ENCODE measurements at places on chromosomes 6 and 20.

DNA sequence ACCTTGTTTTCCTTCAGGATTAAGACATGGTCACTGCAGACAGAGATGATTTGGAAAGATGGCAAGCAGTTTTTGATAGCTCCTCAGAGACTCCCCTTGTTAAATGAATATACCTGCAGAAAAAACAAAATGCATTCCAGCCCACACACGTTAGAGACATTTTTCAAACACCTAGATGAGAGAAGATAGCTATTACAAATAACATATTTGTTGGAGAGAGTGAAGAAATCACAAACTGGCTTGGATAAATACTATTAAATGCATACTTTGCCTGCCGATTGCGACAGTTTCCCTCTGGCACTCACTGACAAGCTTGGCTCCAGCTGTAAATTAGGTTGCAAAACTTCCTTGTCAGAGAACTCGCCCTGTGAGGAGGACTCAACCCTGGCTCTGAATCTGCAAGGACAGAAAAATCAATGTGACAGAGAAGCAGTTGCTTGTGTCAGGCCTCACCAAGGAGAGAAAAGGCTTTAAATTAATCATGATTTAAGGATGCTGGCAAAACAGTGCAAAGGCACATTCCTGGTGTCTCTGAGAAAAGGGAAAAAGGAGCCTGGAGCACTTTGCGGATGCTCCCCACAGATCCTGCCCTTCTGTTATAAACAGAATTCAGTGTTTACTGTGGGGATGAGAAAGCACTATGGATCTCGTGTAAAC lies 423.7 kb upstream of the MARCKS start:
- DNase-seq = no peak

DNA sequence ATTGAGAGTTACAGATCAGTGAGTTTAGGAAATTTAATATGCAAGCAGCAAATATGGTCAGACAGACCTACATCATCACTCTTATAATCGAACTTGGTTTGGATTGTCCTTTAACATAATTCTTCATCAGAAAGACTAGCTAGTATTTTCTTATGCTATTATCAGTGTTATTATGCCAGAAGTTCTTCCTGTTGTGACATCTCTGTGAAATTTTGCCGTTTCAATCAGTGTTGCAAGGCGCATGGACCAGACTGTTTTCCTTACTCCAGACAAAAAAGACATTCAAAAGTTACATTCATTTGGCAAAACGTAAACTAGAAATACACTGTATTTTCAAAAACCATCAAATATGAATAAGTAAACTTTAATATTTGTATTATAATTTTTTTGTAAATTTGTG lies 5.7 kb upstream of the TENT5A start:
- no peak for DNase-seq

DNA sequence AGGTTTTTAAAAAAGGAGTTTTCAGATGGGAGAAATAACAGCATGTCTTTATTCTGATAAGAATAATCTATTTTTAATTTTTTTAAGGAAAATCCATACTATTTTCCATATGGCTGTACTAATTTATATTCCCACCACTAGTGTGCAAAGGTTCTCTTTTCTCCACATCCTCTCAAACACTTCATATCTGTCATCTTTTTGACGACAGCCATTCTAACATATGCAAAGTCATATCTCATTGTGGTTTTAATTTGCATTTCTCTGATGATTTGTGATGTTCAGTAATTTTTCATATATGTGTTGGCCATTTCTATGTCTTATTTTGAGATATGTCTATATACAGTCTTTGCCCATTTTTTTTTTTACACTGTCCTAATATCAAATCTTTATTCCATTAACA lies 280.6 kb upstream of the RUNX2 start:
- no peak for DNase-seq

DNA sequence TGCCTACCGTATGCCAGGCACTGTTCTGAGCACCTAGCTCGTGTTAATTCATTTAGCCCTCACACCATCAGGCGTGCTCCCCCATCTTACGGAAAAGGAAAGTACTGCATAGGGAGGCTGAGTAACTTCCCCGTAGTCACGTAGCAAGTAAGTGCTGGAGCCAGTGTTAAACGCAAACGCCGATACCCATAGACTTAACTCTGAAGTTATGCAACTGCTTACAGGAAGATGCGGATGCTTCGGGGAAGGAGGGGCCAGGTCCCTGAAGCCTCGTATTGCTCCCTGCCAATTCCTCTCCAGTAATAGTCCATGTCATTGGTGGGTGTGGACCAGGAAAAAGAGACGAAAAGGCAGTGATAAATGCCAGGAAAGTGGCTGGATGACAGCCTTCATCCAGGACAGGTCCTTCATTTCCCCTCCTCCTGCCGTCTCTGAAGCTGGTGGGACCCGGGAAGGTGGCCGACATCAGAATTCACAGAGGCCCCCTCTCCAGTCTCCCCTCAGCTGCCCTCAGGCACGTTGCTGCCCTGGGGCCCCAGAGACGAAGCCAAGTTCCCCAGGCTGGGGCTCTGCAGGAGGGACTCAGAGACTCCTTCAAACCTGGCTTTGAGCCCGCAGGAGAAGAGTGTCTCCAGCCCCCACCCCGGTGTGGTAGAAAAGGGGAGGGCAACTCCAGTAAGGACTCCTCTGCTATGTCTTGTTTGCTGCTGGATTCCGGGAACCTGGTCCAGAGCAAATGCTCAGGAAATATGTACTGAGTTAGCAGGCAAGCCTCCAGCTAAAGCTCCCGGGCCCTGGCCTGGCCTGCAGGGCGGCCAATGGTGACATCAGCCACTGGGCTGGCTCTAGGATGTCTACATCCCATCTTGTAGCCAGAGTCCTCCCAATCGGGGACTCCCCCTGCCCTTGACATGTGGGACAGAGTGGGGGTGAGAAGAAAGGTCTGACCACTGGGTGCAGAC lies 37.8 kb downstream of the RAB44 start:
- DNase-seq = no peak

GRCh38 chr20:8587810-8588209 lies 455.7 kb downstream of the PLCB1 start:
- no peak for DNase-seq

- no peak for DNase-seq
These were observed 53.5 kb downstream of the KCNQ5 start for GRCh38 chr6:72675396-72675795.

- no peak for DNase-seq
These were observed 124.7 kb upstream of the SPACA1 start for GRCh38 chr6:87922947-87923330.

DNA sequence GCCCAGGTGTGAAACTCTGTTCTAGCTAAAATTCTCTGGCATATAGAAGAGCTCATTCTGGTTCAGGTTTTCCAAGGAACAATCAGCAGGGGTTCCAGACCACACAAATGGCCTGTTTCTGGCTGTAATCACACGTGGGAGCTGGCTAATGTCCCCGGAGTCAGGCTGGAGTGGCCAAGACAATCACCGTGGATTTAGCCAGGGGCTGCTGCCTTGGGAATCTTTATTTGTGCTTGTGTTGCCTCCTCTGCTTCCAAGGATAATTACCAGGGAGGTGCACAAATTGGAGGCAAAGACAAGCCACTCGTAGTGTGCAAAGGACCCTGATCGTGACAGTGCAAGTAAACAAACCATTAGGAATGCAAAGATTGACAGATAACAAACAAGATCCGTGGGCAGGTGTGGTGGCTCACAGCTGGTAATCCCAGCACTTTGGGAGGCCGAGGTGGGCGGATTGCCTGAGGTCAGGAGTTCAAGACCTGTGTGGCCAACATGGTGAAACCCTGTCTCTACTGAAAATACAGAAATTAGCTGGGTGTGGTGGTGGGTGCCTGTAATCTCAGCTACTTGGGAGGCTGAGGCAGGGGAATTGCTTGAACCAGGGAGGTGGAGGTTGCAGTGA lies 77.3 kb downstream of the KCNB1 start:
- DNase-seq = no peak

GRCh38 chr6:11008821-11009220 lies 35.3 kb downstream of the ELOVL2 start:
- DNase-seq = no peak

DNA sequence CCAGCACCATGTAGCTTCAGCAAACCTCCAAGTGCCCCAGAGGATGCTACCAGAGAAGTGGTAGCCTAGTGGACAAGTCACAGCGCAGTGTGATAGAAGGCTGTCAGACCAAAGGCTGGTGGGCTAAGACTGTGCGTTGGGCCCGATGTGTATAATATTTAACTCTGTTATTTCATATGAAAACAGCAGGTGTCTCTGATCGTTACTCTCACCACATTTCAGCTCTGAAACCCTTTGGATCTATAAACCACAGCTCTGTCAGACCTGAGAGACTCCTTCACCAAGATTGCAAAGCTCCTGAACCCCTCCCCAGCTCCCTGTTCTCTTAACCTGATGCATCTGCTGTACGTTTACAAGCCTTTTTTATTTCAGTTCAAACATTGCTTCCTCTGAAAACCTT lies 43.8 kb downstream of the ISM1 start:
- DNase-seq = no peak

DNA sequence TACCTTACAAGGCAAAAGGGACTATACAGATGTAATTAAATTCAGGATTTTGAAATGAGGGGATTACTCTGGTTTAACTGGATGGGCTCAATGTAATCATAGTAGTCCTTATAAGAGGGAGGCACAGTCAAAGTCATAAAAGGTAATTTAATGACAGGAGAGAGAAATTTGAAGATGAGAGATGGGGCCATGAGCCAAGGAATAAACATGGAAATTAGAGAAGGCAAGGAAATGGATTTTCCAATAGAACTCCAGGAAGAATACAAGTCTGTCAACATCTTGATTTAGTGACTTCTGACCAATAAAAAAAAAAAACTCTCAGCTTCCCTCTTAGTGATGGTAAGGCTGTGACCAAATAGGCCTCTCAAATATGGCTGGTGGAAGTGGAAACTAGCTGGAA lies 101.9 kb upstream of the BEND3 start:
- DNase-seq = no peak

- no peak for DNase-seq
These were observed 62.7 kb downstream of the TSHZ2 start for GRCh38 chr20:53034899-53035298.

DNA sequence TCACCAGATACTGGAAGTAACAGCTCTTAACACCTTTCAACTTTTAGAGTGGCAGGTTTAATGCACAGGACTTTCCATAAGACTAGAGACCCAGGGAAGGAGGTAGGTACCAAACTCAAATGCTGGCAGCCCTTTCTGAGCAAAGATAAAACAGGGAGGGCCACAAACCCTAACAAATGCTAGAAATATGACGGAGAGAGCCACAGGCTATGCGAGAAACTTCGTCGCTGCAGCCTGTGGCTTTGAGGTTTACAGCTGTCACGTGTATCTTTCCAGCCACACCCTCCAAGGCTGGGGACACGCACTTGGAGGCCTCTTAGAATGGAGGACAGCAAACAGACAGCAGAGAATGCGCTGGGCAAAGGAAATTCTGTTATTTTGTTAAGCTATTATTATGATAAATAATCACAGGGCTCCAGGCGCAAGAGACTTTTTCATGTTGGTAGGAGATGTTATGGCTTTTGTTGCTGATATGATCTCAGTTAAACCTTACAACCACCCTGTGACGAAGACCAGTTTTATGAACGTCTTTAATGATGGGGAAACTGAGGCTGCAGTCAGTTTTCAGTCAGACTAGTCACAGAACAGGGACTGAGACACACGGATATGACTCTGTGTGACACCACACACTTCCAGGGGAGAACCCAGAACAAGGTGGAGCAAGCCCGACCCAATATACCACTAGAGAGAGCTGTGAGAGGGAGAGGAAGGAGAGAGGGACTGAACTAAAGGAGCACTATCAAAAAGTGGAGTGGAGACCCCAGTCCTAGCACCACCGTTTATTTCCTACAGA lies 2.0 kb downstream of the TRAM2 start:
- DNase-seq = peak; percentile 29

DNA sequence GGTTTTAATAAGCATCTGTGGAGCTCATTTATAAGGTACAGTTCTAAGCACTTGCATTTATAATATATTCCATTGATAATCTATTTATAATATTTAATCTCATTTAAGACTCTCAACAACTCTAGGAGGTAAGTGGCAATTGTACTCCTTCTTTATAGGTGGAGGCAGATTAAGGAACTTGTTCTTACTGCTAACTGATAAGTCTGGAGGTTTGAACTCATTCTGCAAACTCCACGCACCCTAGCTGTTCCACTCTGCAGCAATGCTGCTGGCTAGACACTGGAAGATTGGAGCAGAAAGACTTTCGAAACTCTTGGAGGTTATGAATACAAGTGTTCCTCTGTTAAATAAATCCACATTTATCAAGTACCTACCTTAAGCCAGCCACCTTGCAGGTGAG lies 793 bp upstream of the HDAC2 start:
- no peak for DNase-seq

GRCh38 chr6:13419422-13420195 lies 67.8 kb downstream of the GFOD1 start:
- no peak for DNase-seq

DNA sequence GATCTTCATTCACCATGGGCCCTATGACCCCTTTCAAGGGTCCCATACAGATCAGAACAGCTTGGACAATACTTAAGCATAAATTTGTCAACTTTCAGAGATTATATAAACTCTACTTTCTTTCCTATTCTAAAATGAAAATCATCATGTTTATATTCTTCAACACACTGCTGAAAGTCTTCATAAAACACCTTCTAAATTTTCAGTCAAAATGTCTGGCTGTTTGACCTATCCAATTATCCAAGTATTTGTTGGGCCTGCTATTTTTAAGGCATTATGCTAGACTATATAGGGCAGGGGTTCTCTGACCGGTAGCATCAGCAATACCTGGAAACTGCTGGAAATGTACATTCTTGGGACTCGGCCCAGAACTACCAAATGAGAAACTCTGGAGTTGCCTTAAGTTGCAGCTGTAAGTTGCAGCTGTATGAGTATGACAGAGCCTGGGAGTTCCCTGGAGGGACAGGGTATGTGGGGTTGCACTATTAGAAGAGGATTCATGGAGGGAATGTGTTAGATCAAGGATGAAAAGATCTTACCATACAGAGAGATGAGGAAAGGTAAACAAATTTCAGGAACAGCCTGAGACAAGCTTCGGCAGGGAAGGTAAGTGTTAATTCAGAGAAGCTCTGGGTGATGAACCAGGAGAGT lies 293.0 kb downstream of the ADGB start:
- DNase-seq = no peak

DNA sequence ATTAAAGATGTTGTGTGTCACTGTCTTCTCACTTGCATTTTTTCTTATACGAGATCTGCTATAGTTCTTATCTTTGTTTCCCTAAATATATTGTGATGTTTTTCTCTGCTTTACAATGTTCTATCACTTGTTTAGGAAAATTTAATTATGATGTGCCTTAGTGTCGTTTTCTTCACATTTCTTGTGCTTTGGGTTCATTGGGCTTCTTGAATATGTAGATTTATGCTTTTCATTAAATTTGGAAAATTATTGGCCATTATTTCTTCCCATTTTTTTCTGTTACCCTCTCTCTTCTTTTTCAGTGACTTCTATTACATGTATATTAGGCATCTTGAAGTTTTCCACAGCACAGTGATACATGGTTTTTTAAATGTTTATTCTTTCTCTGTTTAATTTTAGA lies 33.4 kb downstream of the CITED2 start:
- DNase-seq = no peak

All from stimulated activated CD8-positive, alpha-beta memory T cell treated with anti-CD3 and anti-CD28 coated beads, Interleukin-12 subunit alpha, Interleukin-12 subunit beta, amount 100 ng/mL, for 4 hours (primary cell).